NCI-H187 (cell line): ENCODE measurements at places on chromosomes 2 and 18.

DNA sequence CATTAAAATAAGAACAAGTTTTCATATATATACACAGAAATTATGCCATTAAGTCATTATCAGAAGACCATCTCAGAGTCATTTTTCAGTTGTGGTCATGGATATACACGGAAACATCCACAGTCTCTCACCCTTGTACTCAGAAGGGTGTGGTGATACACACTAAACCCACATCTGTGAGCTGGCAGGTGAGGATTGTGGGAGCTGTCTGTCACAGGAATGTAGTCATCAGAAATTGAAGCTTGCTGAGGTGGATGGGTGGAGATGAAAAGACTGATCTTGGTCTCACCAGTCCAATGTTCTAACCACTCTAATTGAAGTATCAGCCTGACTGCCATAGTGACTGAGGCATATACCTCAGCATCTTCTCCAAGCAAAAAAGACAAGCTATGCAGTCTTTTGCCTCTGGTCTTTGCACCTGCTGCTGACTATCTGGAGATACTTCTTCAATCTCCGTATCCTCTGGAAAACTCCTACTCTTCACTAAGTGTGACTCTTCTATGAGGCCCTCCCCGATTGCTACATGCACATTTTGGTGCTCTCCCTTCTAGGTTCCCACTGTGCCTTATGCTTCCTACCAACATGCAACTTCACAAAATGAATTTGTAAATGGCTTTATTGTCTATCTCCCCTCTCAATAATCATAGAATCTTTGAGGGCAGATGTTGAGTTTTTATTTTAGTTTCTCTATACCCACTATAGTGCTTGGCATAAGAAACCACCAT, 232.8 kb downstream of the DYM start:
- DNase-seq = no peak

GRCh38 chr18:36273347-36273746, 24.2 kb upstream of the FHOD3 start:
- DNase-seq = no peak

DNA sequence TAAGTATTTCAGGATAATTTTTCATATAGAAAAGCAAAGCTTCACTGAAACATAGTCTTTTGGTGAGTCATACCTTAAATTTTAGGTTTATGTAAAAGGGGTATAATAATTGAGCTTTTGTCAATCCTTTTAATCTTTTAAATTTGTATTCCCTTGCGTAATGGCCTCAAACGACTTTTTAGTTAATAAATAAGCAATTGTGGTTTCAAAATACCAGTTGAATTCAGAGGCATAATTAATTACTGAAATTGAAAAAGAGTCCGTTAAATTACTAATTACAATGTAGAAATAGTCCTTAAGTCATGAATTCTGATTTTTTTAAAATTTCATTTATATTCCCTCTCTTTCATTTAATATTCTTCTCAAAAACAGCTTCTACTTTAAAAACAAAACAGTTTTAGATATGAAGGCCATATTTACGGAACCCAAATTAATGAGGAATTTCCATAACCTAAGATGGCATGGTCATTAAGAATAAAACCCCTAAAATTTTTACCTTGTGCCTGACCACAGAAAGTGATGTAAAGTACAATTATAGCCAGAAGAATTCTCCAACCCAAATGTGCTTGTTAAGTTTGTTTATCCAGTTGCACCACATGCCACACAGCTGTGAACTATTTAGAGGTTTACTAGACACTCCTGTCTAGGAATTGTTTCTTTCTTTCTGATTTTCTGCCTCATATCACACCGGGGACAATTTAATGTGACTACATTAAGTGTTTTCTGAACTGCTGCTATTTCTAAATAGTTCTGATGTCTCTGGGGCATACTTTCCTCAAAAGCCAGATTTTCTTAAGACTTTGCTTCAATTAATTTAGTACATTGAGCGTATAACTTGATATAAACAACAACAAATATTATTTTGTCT, 60.7 kb upstream of the ITGA4 start:
- DNase-seq = no peak

GRCh38 chr2:69168144-69168813, 155.3 kb downstream of the ANTXR1 start:
- no peak for DNase-seq

DNA sequence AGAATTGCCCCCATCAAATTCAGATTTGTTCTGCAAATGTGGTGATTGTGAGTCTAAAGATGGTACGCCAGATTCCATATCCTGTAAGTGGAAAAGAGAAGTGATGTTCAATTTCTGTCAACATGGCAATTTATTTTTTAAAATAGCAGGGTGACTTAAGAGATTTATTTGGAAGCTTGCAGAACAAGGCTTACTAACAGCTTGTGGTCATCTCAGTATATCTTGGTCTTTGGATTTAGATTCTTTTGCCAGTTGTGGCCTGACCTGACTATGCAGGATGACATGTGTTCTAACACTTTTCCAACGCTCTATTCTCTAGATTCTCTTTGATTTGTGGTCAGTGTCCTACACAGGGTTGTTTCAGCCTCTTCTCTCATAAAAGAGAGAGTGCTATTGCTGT, 74.4 kb downstream of the MAP3K20 start:
- DNase-seq = no peak

DNA sequence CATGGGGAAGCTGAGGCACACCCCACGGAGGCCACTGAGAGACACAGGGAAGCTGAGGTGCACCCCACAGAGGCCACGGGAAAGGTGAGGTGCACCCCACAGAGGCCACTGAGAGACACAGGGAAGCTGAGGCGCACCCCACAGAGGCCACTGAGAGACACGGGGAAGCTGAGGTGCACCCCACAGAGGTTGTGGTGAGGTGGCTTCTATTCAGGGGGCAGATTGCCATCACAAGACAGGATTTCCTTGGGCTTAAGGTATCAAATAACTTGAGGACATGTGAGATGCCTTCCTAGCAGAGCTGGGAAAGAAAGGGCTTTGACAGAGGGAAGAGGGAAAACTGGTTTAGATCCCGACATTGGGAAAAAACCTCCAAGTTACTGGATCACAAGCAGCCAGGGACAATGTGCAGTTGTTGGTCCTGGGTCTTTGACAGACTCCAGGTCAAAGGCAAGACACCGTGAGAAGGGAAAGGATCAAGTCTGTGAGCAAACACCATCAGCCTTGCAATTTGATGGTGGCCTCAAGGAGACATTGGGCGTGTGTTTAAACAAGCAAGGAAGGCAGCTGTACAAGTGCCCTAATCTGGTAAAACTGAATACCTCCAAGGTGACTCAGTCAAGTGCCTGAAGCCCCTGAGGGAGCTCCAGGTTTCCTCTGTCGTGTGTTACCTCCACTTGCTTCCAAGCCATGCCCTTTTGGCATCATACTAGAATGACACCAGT, 133.2 kb upstream of the EPAS1 start:
- DNase-seq = no peak

GRCh38 chr2:188701836-188702235, 272.3 kb upstream of the COL3A1 start:
- no peak for DNase-seq

DNA sequence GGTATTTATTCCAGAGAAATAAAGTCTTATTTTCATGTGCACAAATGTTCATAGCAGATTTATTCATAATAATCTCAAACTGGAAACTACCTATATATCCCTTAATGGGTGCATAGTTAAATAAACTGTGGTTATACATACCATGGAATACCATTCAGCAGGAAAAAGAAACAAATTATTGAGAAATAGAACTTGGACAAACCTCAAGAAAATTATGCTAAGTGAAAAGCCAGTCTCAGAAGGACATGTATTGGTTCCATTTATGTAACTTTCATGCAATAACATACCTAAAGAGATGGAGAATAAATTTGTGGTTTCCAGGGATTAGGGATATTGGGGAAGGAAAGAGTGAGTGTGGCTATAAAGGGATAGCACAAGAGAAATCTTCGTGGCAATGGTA, 452.6 kb downstream of the SETBP1 start:
- DNase-seq = no peak

GRCh38 chr2:47265751-47266231, 110.7 kb upstream of the STPG4 start:
- no peak for DNase-seq

- no peak for DNase-seq
Observed at GRCh38 chr18:39561126-39561525, 1995.5 kb upstream of the CELF4 start.

DNA sequence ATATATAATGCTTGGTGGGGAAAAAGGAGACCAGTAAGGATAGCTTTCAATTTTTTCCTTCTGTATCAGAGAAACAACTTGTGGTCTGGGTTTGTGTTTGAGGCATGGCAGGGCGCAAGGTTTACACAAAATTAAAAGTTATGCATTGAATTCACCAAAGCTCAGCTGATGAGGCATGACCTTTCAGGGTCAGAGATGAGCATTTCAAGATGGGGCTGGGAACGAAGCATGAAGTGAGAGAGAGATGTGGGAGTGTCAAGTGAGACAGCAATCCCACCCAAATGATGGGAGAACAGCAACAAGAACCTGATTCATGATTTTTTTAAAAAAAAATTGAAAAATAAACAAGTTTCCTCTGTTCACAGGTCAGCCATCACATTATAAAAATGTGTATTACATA, 4.9 kb downstream of the GPR55 start:
- no peak for DNase-seq

- no peak for DNase-seq
Observed at GRCh38 chr2:235216901-235217300, 265.1 kb downstream of the SH3BP4 start.

DNA sequence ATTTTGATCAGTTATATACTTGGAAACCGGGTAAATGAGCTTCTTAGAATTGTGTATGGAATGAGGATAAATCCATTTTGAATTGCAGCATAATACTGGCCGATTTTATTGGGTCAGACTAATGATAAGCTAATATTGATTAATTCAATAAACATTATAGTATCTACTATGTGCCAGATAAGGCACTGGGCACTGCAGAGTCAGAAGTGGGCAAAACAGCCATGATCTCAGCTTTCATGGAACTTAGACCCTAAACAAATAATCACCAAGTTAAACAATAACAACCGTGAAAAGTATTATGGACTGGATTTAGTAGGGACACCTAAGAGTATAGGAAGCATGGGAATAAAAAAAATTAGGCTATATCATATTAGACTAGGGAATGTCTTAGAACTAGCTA, 297.0 kb upstream of the PKDCC start:
- DNase-seq = no peak
